Activated CD8-positive, alpha-beta memory T cell treated with anti-CD3 and anti-CD28 coated beads for 4 hours (primary cell): ENCODE measurements at places on chromosomes 11 and 22.
A peak's percentile ranks its signal among the peaks of the same experiment; 100 is the strongest.

- DNase-seq, result no peak
These were observed 48.4 kb downstream of the ISX start for GRCh38 chr22:35114131-35114980.

DNA sequence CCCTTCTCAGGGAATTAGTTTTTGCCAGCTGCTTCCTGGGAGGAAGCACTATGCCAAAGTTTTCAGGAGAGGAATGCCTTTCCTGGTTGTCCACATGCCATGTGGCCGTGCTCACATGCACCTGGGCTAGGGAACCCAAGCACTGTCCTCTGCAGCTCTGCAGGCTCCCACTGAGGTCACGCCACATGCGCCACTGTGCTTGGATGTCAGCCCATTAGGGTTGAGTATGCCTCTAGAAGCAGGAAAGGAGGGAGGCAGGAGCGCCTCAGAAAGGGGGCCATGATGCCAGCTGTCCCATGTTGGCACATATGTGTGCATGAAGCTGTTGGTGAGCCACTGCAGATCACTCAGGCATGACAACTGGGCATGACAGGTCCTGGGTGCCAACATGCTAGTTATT lies 81.6 kb upstream of the SUSD2 start:
- DNase-seq, result no peak

- no peak for DNase-seq
These were observed 53.8 kb downstream of the CASP12 start for GRCh38 chr11:104844451-104844850.

DNA sequence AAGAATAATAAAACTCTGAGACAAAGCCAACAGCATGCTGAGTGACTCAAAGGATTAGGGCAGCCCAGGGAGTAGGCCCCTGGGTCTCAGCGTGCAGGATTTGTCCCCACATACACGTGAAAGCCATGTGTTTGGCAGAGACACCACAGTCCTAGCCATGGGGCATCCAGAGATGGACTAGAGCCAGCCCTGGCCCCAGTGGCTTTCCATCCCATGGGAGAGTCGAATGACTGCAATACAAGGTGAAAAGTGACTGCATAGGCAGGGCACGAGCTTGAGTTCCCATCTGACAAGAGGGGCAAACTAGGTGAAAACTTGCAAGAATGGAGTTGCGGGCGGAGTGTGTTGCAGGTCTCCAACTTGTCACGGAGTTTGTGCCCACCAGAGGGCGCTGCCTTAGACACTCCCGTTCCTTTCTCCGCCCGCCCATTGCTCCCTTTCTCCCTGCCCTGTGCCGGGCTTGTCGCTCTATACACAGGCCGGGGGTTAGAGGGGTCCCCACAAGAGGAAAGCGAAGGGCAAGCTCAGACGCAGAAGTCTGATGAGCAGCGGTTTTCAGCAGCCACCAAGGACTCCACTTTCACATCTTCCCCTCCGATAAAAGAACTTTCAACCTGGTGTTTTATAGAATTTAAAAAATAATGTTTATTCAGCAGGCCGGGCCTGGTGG lies 24.2 kb downstream of the TSKU start:
- DNase-seq, result peak; percentile 39

DNA sequence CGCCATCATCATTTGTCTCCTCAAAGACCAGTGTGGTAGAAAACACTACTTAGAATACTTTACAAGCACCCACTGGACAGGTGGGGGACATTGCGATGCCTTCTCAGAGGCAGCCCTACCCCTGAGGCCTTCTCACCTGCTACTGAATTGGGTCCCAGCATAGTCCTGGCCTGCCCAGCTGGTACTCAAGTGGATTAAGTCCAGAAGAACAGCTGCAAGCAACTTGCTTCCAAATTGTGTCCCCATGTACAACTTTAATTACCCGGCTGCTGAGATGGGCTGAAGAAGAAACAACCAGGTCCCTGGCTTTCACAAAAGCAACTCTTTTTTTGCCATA lies 12.3 kb downstream of the ABTB2 start:
- no peak for DNase-seq

DNA sequence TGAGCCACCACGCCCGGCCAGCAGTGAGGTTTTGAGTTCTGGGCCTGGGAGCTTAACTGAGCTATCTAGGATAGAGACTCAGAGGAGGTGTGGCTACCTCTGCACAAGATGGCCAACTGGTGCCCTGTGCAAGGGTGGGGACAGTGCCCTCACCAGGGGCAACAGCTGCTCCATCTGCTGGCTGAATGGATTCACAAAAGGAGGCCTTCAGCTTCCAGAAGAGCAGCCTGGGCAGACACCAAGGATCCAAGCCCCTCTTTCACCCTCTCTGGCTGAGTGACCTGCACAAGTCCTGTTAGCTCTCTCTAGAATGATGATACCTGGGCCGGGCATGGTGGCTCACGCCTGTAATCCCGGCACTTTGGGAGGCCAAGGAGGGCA lies 33.5 kb upstream of the BAIAP2L2 start:
- DNase-seq, result no peak

- no peak for DNase-seq
These were observed 58.4 kb downstream of the ABTB2 start for GRCh38 chr11:34299284-34299972.

DNA sequence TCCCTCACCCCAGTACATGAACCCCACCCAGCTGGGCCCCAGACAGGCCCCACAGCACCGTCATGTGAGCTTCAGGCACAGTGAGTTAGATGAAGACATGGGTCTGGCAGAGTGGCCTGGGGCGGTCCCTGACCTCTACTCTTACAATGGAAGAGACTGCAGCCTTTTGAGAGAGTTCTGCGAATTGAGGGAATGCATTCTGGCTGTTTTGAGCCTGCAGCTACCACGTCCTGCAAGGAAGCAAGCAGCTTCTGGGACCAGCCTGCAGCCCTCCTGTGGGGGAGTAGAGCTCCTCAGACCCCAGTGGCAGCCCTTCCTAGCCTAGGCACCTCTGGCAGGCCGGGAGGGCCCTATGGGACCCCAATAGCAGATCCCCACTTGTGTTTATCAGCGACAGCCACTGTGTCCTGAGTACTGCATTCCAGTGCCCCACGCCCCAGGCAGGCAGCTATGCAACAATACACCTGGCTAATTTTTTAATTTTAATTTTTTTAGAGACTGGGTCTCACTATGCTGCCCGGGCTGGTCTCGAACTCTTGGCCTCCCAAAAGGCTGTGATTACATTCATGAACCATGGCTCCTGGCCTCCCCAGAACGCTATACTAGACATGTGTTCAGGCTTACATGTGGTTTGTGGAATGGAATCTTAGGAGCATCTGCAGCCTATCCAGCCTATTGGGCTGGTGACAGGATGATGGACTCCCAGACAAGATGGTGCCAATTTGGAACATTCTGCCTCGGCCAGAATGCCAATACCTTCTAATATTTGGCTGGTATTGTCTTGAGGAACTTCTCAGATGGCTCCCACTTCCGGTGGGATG lies 717 bp upstream of the SLC7A4 start:
- no peak for DNase-seq

GRCh38 chr22:32562401-32562800 lies 87.8 kb downstream of the FBXO7 start:
- no peak for DNase-seq

DNA sequence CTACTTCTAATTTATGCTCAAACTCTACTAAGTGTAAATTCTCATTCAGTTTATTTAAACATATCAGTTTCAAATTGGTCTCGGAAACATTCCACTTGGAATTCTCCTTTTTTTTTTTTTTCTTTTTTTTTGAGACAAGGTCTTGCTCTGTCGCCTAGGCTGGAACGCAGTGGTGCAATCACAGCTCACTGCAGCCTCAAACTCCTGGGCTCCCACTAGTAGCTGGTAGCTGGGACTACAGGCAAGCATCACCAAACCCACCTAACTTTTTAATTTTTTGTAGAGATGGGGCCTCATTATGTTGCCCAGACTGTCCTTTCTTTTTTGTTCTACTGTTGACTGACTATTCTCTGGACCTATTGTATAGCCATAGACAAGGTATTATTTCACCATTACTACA lies 33.3 kb upstream of the CCDC81 start:
- DNase-seq, result no peak

DNA sequence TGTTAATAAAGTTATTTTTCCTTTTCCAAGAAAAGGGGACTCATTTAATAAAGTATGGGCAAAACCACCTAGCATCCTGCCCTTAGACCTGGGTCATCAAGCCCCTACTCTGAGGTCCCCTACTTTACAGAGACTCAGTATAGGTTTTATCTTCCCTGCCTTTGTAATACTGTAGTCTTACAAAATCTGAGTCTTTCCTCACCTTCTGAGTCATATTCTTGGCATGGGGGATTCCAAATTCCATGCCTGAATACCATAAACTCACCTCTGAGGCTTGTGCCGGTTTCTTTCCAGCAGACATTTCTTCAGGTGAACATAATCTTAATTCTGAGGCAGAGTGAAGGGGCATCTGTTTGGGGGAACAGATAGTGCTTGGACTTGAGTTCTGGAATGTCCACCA lies 282.5 kb downstream of the KCNA4 start:
- DNase-seq, result no peak

DNA sequence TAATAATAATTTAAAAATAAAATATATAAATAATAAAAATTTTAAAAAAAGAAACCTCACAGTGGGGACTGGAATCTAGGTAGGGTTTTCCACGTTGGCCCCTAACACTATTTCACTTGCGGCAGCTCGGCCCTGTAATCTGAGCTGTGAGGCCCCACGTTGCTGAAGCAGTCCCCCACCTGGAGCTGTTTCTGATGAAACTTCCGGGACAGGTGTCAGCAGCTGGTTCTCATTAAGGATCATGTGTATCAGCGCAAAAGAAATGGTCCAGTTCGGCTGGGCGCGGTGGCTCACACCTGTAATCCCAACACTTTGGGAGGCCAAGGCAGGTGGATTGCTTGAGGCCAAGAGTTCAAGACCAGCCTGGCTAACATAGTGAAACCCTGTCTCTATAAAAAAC lies 17.3 kb downstream of the RHOD start:
- no peak for DNase-seq

- no peak for DNase-seq
These were observed 1.7 kb downstream of the ETS1 start for GRCh38 chr11:128585498-128586238.

GRCh38 chr11:3950996-3951660 lies 95.7 kb downstream of the STIM1 start:
- no peak for DNase-seq

- no peak for DNase-seq
These were observed 132.5 kb downstream of the ADAMTS15 start for GRCh38 chr11:130580891-130581492.

DNA sequence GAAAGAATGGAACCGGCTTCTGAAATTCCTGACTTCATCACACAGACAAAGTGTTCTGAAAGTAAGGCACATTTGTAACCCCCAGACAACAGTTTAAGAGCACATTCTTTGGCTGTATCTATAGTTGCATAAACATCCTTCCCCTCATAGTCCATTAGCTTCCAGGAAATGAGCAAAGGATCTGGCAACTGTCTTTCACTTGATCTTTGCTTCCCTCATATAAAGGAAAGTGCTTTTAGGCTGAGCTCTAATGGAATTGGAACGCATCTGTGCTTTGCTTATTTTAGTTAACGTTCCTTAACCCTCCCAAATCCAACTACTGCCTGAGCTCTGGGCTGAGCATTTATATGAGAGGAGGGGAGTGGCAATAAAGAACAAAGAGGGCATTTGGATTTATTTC lies 76.9 kb upstream of the API5 start:
- no peak for DNase-seq

GRCh38 chr11:72358466-72359405 lies 75.6 kb downstream of the CLPB start:
- DNase-seq, result no peak

GRCh38 chr11:29751618-29752017 lies 265.2 kb downstream of the KCNA4 start:
- no peak for DNase-seq

- DNase-seq, result no peak
These were observed 219.6 kb downstream of the C11orf87 start for GRCh38 chr11:109641549-109641948.

GRCh38 chr11:131893103-131893890 lies 522.9 kb downstream of the NTM start:
- no peak for DNase-seq

DNA sequence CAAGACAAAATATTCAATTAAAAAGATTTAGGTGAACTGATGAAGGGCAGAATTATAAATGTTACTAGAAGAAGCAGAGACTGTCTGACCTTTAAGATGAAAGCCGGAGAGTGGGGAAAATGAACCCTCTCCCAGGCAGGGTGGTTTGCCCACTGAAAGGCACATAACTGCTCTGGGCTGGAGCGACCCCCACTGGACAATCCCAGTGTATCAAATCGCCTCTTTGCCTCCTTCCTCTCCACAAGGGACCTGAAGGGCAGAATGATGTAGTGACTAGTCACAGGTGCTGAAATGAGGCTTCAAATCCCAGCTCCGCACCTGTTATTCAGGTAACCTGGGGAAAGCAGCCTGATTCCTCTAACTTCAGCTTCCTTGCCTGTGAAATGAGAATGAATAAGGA lies 69.0 kb downstream of the EFCAB6 start:
- no peak for DNase-seq

GRCh38 chr11:66186470-66186869 lies 82.0 kb upstream of the RAB1B start:
- no peak for DNase-seq

GRCh38 chr11:13405220-13405619 lies 57.8 kb downstream of the BTBD10 start:
- DNase-seq, result no peak

DNA sequence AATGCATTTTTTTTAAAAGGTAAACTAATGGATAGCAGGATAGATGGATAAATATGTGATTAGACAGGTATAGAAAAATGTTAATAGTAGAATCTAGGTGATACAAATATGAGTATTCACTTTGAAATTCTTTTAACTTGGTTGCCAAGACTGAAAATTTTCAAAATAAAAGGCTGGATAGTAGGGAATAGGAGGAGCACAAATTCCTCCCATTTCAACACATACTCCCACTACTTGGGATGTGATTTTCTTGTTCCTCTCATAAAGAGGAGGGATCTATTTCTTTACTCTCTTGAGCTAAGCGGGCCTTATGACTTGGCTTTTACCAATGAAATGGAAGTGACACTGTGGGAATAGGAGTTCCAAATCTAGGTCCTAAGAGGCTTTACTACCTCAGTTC lies 35.9 kb downstream of the PIK3C2A start:
- DNase-seq, result no peak

DNA sequence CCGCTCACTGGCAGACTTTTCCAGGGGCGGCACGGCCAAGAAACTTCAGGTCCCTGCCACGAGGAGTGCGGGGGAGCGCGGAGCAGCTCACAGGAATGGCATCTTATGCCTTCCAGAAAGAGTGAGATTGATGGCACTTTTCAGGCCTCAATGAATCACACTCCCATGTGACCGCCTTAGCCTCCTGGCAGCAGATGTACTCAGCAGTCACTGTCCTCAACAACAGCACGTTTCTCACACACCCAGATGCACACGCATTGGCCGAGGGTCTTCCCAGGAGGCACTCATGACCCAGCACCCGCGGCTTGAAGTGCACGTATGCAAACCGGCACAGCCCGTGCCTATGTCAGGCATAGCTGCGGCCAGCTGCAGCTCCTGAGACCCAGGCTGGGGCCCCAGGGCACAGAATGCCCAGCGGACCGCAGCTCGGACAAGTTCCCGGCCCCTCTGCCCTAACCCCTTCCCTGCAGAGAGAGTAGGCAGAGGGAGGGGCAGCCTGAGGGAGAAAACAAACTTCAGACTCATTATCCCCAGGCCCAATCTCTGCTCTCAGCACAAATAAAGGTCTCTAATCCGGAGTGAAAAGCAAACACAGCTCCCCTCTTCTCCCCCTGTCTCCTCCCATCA lies 48.3 kb downstream of the RPUSD4 start:
- no peak for DNase-seq

- no peak for DNase-seq
These were observed 117.1 kb downstream of the LDLRAD3 start for GRCh38 chr11:36060926-36061325.

GRCh38 chr11:121721961-121722360 lies 269.2 kb upstream of the SORL1-AS1 start:
- DNase-seq, result no peak

GRCh38 chr11:100955318-100955717 lies 174.3 kb downstream of the PGR start:
- DNase-seq, result no peak
